T-helper 22 cell (primary cell): ENCODE measurements at places on chromosomes 2 and 18.

GRCh38 chr2:71385012-71385411, 53.4 kb downstream of the ZNF638 start:
- DNase-seq: no peak

DNA sequence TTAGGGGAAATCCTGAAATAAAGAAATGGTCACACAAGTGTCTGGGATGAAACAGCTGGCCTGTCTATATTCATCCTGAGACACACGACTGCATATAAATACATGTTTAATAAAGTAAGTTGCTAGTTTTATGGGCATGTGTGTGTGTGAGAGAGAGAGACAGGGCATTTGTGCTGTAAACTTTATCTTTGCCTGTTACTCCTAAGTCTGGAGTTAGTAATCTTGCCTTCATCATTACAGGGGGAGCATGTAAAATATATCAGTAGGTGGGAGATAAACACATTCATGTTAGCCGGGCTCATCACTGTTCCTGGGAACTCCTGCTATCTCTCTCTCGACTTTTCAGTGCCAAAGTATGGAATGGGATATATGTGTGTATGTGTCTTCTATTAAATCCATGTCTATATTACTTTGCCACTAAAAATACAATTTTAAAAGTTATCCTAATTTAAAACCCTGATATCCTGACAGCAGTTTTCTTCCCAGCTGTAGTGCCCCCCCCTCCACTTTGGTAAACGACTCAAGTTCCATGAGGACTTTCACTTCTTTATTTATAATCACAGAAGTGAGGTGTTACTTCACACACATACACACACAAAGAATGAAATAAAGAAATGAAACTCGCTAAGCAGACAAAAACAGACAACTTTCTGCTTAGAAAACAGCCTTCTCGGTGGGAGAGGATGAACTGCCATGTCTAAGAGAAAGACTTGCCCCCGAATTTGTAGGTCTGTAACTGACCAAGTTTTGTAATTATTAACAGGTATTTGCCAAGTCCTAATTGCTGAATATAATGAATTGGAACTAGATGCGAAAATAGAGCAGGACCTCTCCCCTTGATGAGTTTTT, 947 bp downstream of the ZEB2 start:
- DNase-seq: no peak

DNA sequence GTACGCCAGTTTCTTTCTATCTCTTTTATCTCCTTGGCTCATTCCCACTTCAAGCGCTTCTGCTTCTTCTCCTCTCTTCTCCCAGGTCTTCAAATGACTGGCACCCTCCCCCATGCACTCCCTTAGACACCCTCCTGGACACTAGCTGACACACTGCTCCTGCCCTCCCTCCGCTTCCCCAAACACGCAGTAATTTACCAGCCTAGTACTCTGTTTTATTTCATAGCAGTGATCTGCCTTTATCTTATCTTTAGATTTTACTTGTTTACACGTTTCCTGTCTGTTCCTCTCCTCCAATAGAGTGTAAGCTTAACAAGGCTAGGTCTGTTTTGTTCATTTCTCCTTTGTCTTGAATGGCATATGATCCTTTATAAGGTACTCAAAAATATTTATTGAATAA, 93.9 kb downstream of the SCN3A start:
- no peak for DNase-seq

DNA sequence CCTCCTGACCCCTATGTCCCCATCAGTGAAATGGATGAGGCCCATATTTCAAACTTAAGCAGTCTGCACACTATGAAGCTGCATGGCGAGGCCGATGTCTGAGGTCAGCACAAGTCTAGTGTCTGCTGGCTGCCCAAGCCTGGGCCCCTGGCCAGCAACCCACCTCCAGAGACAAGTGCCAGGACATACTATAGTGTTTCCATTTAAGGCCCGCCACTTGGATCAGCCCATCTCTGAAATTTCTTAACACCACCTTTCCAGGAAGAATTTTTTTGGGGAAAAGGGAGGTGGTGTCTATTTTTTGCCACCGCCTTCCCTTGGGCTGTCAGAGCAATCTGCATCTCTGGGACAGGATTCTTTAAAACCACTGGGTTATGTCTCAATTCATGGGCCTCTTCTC, 1.8 kb downstream of the ACVR1 start:
- no peak for DNase-seq

DNA sequence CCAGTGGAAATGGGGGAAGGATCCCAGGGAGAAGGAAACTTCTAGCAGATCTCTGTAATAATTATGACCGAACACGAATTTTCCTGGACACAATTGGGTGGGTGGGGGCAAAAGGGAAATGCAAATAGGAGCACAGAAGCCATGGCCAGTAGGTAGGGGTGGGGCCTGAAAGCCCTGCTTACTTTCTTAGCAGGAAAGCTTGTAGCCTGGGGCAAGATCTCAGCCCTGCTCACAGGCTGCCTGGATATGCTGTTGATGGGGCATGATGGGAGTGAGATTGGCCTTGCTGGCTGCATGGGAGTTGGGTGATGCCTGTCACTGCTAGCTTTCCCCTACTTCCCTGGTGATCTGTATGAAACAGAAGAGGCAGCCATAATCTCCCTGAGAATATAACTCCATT, 45.9 kb upstream of the SPOPL start:
- DNase-seq: no peak

DNA sequence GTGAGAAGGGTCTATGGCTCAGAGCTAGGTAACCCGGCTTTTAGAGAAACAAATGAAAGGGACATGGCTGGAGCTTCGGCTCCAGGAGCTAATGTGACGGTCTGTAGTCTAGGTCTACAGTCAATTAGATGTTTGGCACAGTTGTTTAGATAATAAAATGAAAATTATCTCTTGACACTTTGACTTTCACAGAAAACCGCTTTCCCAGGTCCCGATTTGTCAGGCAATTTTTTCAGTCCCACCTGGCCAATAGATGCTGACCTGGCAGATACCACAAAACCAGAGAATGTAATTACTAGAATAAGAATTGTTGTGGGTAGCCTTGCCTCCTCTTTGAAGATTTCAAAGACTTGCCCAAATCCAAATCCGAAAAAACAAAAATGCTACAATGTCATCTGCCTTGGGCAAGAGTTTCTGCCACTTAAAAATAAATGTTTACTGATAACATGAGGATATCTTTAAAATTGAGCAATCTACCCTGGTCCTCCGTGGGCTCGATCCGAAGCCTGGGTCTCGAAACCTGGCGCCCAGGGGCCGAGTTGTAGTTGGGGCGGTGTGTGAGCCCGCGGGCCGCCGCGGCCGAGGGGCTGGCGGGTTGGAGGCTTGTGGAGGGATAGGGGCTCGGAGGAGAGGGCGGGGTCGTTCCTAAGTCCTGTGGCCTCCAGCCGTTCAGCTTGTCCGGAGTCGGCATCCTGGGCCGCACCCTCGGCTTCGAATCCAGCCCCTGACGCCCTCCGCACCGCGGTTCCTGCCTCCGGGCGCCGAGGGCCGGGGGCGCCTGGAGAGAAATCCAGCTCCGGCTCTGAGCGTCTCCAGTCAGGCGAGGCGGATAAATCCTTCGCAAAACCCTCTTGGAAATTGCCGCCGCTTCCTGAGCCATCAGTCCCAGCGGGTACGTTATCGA, 2.3 kb downstream of the EMX1 start:
- no peak for DNase-seq

GRCh38 chr2:169480079-169480465, 778 bp downstream of the BBS5 start:
- DNase-seq: no peak

- DNase-seq: no peak
Measured at GRCh38 chr2:159637240-159637639, 20.9 kb upstream of the BAZ2B start.

DNA sequence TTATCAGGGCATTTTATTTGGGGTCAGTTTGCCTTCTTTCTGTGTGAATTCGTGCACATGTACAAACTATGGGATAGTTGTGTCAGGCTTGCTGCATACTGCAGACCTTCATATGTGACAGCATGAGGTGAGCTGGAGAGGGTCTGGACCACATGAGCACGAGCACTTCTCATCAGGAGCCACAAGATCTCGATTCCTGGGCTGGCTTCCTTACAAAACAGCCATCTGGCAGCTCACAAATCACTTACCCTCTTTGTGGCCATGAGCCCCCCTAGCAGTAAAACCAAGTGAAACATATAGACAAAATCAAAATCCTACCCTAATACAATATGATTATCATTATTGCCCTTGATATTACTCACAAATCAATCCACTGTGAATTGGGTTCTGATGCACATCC, 121.2 kb downstream of the MTCL1 start:
- DNase-seq: no peak

DNA sequence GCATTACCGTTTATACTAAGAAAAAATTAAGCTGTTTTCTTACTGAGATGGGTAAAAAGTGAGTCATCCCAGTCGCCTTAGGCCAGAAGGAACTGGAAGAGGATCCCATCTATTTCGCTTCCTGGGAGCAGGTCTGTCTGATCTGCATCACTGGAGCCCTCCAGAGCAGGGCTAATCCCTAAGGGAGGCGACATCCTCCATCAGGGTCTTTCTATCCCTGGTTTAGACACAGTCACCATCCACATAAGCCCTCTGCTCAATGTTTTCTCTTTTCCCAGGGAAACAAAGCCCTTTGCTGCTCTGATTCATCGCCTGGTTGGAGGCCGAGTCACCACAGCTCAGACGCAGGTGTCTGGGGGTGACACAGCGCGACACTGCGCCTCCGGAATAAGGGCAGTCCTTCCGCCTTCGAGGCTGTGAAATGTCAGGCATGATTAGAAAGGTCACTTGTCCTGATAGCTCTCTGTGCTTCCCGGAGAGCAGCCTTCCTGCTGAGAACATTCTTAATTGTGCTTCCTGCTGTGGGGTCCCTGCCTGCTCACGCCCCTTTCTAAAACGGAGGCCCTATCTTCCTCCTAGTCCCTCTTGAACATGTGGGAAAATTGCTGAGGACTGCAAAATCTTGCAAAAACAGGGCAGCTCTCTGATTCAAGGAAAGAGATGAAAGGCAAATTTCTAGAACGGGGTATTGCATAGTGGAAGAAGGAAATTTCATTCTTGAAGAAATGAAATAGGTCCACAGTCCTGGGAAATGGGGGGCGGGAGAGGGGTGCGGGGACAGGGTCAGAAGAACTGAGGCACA, 56.3 kb downstream of the MARCHF4 start:
- no peak for DNase-seq

DNA sequence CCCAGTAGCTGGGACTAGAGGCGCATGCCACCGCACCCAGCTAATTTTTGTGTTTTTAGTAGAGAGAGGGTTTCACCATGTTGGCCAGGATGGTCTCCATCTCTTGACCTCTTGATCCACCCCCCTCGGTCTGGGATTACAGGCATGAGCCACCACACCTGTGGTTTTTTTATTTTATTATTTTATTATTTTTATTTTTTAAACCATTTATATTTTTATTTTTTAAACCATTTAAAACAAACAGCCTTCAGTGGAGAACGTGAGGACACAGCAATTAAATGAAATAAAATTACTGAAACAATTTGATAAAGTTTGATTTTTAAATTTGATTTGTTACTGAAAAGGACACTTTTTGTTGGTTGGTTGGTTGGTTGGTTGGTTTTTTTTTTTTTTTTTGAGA, 181.0 kb downstream of the AGAP1 start:
- DNase-seq: no peak

DNA sequence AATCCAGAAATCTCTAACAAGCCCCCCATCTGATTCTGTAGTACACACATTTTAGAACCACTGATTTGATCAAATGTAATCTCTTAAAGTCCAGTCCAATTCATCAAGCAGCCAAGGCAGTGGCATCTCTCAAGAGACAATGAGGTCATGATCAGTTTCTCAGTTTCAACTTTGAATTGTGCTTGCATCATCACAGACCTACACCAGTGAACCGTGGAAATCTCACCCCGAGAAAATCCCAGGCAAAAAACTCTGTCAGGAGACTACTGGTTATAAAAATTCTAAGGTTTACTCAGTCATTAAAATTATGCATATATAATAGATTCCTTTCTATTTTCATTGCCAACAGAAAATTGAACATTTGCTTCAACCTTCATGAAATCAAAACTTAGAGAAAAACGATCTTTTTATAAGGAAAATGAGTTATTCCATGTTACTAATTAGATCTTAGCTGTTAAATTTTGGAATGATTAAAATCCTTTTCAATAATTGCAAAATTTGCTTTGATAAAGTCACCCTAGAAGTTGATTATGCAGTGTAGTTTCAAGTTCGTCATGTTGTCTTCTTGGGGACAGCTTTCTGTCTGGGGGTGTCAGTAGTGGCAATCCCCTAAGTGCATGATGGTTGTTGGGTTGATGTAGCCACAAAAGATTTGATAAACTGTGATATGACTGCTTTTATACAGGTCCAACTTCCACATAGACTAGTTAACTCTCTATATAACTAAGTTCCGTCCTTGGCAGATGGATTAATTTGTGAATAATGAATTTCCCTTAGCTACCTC, 235.0 kb downstream of the CAMKMT start:
- no peak for DNase-seq
